ENCODE measurements at places on chromosomes 3 and 15.

GRCh38 chr15:40330368-40330836, 6.9 kb downstream of the INAFM2 start:
- no peak for DNase-seq

- DNase-seq, result no peak
Measured at GRCh38 chr3:95123104-95123503, 1060.2 kb downstream of the NSUN3 start.

- no peak for DNase-seq
Measured at GRCh38 chr3:153885359-153885758, 235.8 kb upstream of the ARHGEF26 start.

DNA sequence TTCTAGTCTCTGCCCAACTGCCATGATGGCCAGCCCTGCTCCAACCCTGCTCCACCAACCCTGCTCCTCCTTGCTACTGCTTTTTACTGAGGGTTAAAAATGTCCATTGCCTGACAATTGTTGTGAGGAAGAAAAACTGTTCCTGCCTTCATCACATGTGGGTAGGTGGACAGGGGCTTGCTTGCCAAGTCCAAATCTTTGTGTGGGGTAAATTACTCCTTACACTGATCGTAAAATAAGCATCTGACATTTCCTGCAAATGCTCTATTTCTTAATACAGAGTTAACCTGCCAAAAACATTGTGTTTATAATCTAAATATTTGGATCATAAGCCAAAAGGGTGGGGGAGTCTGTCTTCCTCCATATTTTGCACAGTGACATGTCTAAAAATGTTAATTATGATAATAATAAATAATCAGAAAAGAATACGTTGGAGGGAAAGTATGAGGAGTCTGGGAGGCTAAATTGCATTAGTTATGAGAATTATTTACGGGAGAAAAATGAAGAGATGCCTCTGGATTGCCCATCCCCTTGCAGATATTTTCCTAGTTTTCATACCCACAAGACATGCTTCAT, 242.5 kb upstream of the TBL1XR1 start:
- no peak for DNase-seq

DNA sequence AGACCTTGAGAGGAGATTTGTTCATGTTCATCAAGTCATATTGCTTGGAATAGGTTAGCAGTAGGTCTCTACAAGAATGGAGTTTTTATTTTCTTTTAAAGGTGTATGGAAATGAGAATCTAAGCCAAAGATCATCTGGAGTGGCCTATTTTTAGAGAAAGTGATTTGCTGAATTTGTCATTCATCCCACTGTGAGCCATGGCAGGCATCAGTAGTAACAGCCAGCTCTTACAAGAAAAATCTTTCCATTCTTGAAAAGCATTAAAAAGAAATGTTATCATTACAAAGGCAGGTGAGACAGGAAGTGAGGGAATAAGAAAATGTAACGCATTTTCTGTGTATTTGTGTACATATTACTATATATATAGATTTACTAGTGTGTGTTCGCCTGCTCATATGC, 29.6 kb downstream of the STAC start:
- DNase-seq, result no peak

GRCh38 chr3:4841225-4841624, 138.0 kb upstream of the BHLHE40 start:
- DNase-seq, result no peak

DNA sequence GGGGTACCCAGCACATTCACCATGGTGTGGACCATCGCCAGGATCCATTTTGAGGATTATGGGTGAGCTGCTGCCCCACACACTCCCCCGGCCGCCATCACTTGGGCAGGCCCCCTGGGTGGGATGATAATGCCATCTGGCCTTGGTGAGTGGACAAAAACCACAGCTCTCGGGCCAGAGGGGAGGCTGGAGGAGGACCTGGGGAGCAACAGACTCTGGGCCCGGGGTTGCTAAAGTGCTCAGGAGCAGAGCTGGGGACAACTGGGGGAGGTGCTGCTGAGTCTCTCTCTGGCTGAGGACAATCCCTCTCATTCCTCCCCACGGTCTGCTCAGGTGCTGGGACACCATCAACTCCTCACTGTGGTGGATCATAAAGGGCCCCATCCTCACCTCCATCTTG, 29.0 kb downstream of the VIPR1 start:
- no peak for DNase-seq

GRCh38 chr3:111588527-111588926, 6.6 kb downstream of the ZBED2 start:
- DNase-seq, result no peak

- no peak for DNase-seq
Measured at GRCh38 chr3:53240989-53241972, 14.5 kb downstream of the TKT start.

GRCh38 chr3:194005930-194006501, 129.9 kb upstream of the HES1 start:
- DNase-seq, result no peak

DNA sequence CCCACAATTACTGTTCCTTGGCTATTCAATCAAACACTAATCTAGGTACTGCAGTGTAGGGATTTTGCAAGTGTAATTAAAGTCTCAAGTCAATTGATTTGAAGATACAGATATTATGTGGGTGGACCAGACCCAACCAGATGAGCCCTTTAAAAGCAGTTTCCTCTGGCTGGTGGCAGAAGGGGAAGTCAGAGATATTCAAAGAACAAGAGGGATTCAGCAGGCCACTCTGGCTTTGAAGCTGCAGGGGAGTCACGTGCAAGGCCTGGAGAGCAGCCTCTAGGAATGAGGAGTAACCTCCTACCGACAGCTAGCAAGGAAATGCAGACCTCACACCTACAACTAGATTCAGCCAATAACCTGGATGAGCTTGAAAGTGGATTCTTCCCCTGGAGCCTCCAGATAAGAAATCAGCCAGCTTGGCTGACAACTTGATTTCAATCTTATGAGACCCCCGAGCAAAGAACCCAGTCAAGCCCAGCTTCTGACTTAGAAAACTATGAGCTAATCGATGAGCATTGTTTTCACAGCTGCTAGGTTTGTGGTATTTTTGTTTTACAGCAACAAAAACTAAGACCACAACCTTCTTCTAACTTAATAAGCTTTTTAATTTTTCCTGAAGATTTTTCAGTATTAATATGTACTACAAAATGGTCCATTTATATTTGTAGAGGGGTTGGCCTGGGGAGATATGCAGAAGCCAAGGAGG, 13.4 kb downstream of the HACD2 start:
- no peak for DNase-seq

- DNase-seq, result no peak
Measured at GRCh38 chr3:167776066-167776685, 40.7 kb downstream of the SERPINI1 start.

GRCh38 chr3:158339638-158340037, 229.7 kb downstream of the RSRC1 start:
- DNase-seq, result no peak

GRCh38 chr15:76201536-76202255, 109.6 kb downstream of the ETFA start:
- DNase-seq, result no peak

- no peak for DNase-seq
Measured at GRCh38 chr3:187080799-187081450, 58.4 kb downstream of the RPL39L start.

GRCh38 chr15:46681901-46682300, 1035.4 kb upstream of the SEMA6D start:
- no peak for DNase-seq

DNA sequence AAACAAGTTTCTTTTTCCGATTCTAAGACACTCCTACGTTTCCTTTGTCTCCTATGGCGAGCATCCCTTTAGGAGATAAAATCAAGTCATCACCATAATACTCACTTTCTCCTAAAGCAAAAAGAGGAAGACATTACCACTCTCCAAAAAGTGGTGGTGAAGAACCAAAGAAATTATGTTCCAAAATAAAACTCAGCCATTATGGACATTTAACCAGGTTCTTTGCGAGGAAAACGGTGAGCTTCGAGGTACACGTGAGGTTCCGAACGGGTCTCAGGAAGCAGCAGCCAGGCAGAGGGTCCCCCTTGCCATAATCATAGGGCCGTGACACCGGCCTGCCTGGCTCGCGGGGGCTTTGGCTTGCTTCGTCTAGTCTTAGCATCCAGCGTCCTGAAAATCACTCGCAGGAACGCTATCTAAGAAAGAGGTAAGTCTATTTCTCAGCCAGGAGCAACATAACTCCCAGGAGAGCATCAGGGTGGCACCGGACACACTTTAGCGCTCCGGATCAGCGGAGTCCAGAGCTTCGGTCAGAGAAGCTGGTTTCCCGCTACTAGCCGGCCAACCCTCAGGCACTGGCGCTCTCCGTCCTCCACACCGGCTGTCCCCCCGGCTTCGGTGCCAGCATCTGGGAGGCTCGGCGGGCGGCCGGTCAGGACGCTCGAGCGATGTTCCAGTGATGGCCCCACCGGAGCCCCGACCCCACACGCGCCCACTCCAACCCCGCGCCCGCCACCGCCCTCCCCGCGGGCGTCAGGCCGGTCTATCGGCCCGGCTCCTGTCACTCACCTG, 581 bp downstream of the IP6K1 start:
- no peak for DNase-seq

DNA sequence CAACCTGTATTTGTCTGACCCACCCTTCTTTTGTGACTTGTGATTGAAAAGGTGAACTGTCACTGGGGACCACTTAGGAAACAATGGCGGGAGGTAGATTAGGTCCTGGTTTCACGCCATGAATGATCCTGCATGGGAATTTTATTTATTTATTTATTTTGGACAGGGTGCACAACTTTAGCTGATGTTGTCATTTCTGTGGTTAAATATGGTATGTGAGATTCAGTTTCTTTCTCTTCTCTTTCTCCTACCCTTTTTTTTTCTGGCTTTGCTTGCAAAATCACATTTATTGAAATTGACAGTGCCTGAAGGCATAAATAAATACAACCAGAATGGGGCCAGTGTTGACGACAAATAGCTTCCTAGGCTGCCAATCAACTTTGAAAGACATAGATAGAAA, 18.0 kb upstream of the HTR3E start:
- DNase-seq, result no peak

DNA sequence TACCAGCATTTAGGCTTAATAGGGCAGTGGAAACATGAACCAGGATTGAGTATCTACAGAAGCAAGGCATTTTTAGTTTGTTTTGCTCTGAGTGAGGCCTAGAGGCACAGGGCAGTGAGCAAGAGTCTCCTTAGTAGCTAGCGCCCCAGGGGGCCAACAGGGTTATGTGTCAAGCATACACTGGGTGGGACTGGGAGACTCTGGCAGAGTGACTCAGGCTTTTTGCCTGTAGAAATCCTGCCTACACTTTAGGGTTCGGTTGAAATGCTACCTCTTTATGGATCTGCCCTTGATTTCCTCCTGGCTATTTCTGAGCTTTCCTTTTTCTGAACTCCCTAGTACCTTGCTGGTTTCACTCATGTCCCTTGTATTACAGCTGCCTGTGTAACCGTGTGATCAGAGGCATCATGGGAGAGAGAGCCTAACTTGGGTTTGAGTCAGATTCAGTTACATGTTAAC, 72.2 kb downstream of the TOP2B start:
- no peak for DNase-seq

DNA sequence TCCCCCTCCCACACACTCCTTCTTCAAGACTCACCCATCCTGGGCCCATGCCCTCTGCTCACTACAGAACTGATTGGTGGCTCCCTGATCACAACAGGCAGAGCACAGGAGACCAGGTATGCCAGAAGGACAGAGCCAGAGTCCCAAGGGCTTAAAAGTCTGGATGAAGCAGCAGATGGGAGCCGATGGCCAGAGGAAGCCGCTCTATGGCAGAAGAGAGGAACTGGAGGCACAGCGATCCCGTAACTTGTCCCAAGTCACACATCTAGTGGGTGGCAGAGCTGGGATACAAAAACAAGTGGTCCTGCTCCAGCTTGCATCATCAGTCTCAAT, 20.7 kb downstream of the ITGA11 start:
- no peak for DNase-seq

- no peak for DNase-seq
Measured at GRCh38 chr3:18586076-18586475, 160.9 kb upstream of the SATB1 start.

- peak; percentile 3 for DNase-seq
Measured at GRCh38 chr3:69012800-69013252, 658 bp downstream of the EOGT start.

GRCh38 chr15:68411735-68412134, 20.2 kb downstream of the ITGA11 start:
- DNase-seq, result no peak

DNA sequence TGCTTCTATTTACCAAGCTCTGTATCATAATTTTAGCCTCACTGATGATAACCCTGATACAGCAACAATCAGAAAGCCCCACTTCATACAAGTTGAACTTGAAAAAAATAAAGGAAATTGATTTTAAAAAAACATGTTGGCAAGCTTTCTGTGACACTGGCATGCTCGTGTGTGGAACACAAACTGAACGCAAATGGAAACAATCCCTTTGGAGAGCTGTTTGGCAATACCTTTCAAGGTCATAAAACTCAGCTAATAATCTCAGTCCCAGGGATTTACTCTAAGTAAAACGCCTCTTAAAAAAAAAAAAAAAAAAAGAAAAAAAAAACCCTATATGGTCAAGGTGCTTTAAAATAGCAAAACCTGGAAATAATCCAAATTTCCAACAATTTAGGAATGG, 166.7 kb upstream of the BCL6 start:
- DNase-seq, result no peak

GRCh38 chr15:85462029-85462428, 81.6 kb downstream of the AKAP13 start:
- no peak for DNase-seq

- peak; percentile 59 for DNase-seq
Measured at GRCh38 chr15:69475769-69476358, 23.2 kb downstream of the RPLP1 start.

GRCh38 chr3:141394560-141394959, 26.3 kb downstream of the ZBTB38 start:
- DNase-seq, result no peak

DNA sequence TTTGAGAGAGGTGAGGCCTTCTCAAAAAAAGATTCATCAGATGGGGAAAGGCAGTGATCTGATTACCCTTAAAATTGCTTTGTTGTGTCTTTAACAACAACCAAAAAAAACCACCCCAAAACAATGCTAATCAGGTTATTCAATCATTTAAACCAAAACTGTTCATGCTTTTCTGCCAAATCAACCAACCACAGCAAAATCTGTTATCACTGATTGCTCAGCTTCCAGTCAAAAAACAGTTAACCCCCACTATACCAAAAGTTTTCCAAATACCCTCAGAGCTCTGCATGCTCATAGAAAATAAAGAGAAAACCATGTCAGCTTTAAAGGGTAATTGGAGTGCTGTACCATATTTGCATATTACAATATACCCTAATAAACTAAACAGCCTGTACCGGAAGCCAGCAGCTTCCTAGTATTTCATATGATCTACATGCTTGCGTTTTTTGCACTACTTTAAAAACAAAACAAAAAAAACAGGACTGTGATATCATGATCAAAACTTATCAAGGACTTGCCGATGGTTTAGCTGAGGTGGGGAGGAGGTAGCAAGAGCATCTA, 22.8 kb downstream of the SATB1 start:
- no peak for DNase-seq

GRCh38 chr3:183341545-183342288, 86.7 kb downstream of the MCF2L2 start:
- DNase-seq, result no peak

GRCh38 chr3:100244264-100244663, 16.5 kb upstream of the TBC1D23 start:
- DNase-seq, result no peak

- DNase-seq, result no peak
Measured at GRCh38 chr3:26365706-26366105, 256.9 kb upstream of the LRRC3B start.

Measured in T follicular helper cell (primary cell).